CD14-positive monocyte (primary cell): ENCODE measurements at places on chromosomes 2 and 18. TPM values are rescaled to one million over a fixed set of nuclear protein-coding genes. Genes with fewer than 3 reads are reported as not detected.

The SGPP2 gene
- polyA plus RNA-seq = not detected

The RUFY4 gene
- 0.65 TPM for polyA plus RNA-seq

GRCh38 chr2:43152741-43153647 lies 73.4 kb downstream of the ZFP36L2 start:
- no peaks in the 10 kb centered on the region for H3K27me3 ChIP-seq
- no peak overlapping the region for H3K4me3 ChIP-seq
- no peaks in the 10 kb centered on the region for H3K36me3 ChIP-seq
- DNase-seq = no peak

The MAP2 gene
- polyA plus RNA-seq = not detected

- no peak overlapping the region for H3K27ac ChIP-seq
- H3K4me1 ChIP-seq = peaks cover 7% of the 10 kb centered on the region
- no peaks in the 10 kb centered on the region for H3K36me3 ChIP-seq
- H3K27me3 ChIP-seq = no peaks in the 10 kb centered on the region
- no peak for DNase-seq
These were observed 221.5 kb downstream of the SH3RF3 start for GRCh38 chr2:109350526-109350925.

- peaks cover 13% of the 10 kb centered on the region for H3K4me1 ChIP-seq
- no peak overlapping the region for H3K27ac ChIP-seq
- peaks cover 7% of the 10 kb centered on the region for H3K36me3 ChIP-seq
- H3K27me3 ChIP-seq = no peaks in the 10 kb centered on the region
- DNase-seq = no peak
These were observed 21.4 kb downstream of the MGAT4A start for GRCh38 chr2:98709535-98709934.

DNA sequence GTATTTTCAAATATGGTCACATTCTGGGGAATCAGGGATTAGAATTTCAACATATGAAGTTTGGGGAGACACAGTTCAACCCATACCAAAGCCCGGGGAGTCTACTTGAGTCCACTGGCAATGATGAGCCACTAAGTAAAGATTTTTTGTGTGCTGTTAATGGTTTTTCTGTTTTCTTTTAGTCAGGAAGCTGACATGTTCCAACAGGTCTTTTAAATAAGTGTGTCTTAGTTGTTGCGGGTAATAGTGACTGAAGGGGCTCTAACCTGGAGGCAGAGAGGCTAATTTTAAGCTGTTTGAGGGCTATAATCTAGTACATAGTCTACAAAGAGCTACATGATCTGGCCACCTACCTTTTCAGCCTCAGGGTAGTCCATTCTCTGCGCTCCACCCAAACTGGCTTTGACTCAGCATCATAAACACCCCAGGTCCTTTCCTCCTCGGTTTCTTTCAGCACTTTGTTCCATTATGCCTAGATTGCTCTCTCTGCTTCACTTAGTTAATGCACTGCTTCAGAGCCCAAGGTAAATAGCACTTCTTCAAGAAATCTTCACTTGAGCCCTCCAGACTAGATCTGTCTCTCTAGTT lies 17.6 kb upstream of the UBE2E3 start:
- no peak overlapping the region for H3K4me3 ChIP-seq
- no peaks in the 10 kb centered on the region for H3K4me1 ChIP-seq
- H3K36me3 ChIP-seq = no peaks in the 10 kb centered on the region
- H3K27ac ChIP-seq = no peak overlapping the region

The IL36G gene
- not detected in 2 replicates for polyA plus RNA-seq

- peaks cover 75% of the 10 kb centered on the region for H3K36me3 ChIP-seq
- no peaks in the 10 kb centered on the region for H3K27me3 ChIP-seq
- no peak overlapping the region for H3K27ac ChIP-seq
- no peaks in the 10 kb centered on the region for H3K4me1 ChIP-seq
These were observed 82.7 kb downstream of the ORC4 start for GRCh38 chr2:147937744-147938349.

GRCh38 chr2:75790814-75791467 lies 80.2 kb upstream of the GCFC2 start:
- no peak overlapping the region for H3K27ac ChIP-seq
- H3K36me3 ChIP-seq = no peaks in the 10 kb centered on the region
- DNase-seq = no peak
- no peaks in the 10 kb centered on the region for H3K4me1 ChIP-seq

GRCh38 chr2:207291625-207292252 lies 126.0 kb upstream of the KLF7 start:
- no peaks in the 10 kb centered on the region for H3K27me3 ChIP-seq
- no peaks in the 10 kb centered on the region for H3K36me3 ChIP-seq
- DNase-seq = no peak
- no peak overlapping the region for H3K27ac ChIP-seq
- no peaks in the 10 kb centered on the region for H3K4me1 ChIP-seq

The DAPL1 gene
- not detected for polyA plus RNA-seq

DNA sequence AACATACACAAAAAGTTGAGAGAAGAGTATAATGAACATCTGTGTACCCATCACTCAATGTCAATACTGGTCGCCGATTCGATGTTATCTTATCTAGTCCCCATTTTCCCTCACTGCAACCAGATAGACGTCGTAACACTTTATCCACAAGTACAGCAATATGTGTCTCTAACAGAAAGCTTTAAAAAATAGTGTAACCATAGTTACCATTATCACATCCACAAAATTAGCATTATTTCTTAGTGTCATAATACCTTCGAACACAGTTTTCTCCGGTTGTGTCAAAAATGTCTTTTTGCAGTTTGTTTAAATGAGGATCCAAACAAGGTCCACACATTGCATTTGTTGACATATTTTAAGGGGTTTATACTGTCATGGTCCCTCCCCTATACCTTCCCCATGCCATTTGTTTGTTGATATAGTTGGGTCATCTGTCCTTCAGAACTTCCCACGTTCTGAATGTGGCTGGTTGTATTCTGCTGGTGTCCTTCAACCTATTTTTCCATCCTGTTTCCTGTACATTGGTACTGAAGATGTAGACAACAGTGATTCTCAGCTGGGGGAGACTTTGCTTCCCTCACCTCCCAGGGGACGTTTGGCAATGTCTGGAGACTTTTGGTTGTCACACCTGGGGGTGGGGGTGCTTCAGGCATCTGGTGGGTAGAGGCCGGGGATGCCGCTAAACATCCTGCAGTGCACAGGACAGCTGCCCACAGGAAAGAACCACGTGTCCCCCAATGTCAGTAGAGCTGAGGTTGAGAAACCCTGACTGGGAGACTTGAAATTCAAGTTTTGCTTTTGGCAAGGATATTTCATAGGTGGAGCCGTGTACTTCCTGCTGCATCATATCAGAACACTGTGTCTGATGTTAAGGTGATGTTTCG lies 72.7 kb upstream of the SPRED2 start:
- no peaks in the 10 kb centered on the region for H3K4me1 ChIP-seq
- H3K27me3 ChIP-seq = no peaks in the 10 kb centered on the region
- no peak overlapping the region for H3K4me3 ChIP-seq
- DNase-seq = no peak

- peaks cover 27% of the 10 kb centered on the region for H3K27me3 ChIP-seq
- no peak overlapping the region for H3K4me3 ChIP-seq
- no peak overlapping the region for H3K27ac ChIP-seq
- DNase-seq = no peak
- H3K36me3 ChIP-seq = no peaks in the 10 kb centered on the region
These were observed 3.7 kb upstream of the LRP2 start for GRCh38 chr2:169366066-169366465.

- DNase-seq = no peak
- H3K4me3 ChIP-seq = no peak overlapping the region
- no peaks in the 10 kb centered on the region for H3K36me3 ChIP-seq
- H3K4me1 ChIP-seq = peaks cover 25% of the 10 kb centered on the region
These were observed 63.7 kb upstream of the POU3F3 start for GRCh38 chr2:104790100-104790811.

- no peaks in the 10 kb centered on the region for H3K4me1 ChIP-seq
- no peak overlapping the region for H3K27ac ChIP-seq
- H3K27me3 ChIP-seq = no peaks in the 10 kb centered on the region
- H3K36me3 ChIP-seq = no peaks in the 10 kb centered on the region
These were observed 281.1 kb upstream of the MGAT5 start for GRCh38 chr2:133972786-133973185.

- no peaks in the 10 kb centered on the region for H3K27me3 ChIP-seq
- no peak overlapping the region for H3K27ac ChIP-seq
- no peak overlapping the region for H3K4me3 ChIP-seq
- no peaks in the 10 kb centered on the region for H3K36me3 ChIP-seq
- no peak for DNase-seq
- no peaks in the 10 kb centered on the region for H3K4me1 ChIP-seq
These were observed 593.2 kb upstream of the ZNF804A start for GRCh38 chr2:184004948-184005672.

The MRO gene
- not detected for polyA plus RNA-seq

- H3K27ac ChIP-seq = no peak overlapping the region
- H3K4me3 ChIP-seq = no peak overlapping the region
- DNase-seq = no peak
- H3K27me3 ChIP-seq = no peaks in the 10 kb centered on the region
- H3K4me1 ChIP-seq = no peaks in the 10 kb centered on the region
These were observed 279.8 kb downstream of the RBM43 start for GRCh38 chr2:150981826-150982225.

GRCh38 chr2:69830045-69830905 lies 815 bp downstream of the GMCL1 start:
- H3K4me1 ChIP-seq = peaks cover 31% of the 10 kb centered on the region
- DNase-seq = peak; percentile 27
- no peak overlapping the region for H3K27ac ChIP-seq
- peak overlapping the region; percentile 70 for H3K4me3 ChIP-seq

DNA sequence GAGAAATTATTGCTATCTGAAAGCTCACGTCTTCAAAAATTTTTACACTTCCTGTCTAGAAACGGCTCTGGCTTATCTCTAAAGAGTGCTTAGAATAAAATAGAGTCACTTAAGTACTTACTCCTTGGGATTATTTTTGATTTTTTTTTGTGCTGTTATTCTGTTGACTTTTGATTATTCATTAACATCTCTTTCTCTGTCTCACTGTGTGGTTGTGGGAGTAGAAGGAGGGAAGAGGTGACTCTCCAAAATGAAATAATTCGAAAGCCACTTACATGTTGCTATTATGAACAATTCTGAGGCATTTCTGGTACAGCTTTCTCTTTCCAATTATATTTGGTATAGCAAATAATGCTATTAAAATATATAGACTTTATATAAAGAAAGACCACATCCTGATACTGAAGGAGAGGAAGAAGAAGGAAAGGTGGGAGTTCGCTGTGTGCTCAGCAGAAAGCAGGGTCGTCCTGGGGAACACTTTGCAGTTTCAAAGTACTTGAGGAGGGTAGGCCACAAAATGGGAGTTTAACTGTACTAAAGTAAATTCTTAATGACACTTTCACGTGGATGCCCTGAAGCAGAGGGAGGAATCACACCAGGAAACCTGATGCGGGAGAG lies 9.6 kb upstream of the MMADHC start:
- no peak overlapping the region for H3K27ac ChIP-seq
- H3K4me3 ChIP-seq = no peak overlapping the region
- peaks cover under 1% of the 10 kb centered on the region for H3K27me3 ChIP-seq

DNA sequence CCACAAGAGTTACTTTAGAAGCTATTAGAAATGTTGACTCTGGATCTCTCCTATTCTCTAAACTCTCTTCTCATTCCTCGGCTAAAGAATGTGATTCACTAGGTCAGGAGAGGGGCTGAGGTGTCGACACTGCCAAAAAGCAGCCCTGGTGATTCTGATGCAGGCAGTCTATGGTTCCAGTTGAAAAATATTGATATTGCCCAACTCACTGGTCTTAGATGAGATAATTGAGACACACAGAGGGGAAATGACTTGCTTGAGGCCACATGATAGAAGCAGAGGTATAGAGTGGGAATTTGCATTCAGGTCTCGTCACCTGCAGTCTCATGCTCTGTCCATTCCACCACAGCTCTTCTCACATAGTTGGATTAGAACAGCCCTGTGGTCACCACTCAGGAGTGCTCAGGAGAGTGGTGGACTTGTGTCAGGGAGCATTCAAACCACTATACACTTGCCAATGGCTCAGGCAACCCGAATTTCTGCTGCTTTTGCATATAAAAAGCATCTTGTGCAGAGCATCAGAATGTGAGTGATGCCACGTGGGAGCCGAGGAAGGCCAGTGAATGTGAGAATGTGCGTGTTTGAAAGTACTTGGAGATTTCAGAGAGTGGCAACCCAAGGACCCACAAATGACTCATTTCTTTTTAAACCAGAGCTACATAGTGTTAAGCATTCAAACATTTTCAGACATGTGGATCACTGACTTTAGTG lies 65.1 kb upstream of the CTLA4 start:
- peak; percentile 75 for DNase-seq
- no peak overlapping the region for H3K4me3 ChIP-seq
- H3K27ac ChIP-seq = no peak overlapping the region
- H3K27me3 ChIP-seq = no peaks in the 10 kb centered on the region

DNA sequence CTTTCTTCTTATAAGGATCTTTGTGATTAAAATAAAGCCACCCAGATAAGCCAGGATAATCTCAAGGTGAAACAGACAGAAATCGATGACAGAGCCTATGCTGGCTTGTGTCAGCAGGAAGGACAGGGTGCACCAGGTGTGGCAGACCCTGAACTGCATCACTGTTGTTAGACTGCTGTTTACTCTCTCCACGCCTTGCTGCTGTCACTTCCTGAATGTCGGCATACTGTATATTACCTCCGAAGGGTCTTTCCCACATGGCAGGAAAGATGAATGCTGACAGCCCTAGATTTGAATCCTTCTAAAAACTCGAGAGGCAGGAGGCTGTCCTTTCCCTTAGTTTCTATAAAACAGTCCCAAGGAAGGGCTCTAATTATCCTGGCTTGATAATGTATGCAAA lies 18.9 kb upstream of the TMEM163 start:
- no peak overlapping the region for H3K4me3 ChIP-seq
- H3K27me3 ChIP-seq = no peaks in the 10 kb centered on the region
- H3K27ac ChIP-seq = no peak overlapping the region
- DNase-seq = peak; percentile 33

DNA sequence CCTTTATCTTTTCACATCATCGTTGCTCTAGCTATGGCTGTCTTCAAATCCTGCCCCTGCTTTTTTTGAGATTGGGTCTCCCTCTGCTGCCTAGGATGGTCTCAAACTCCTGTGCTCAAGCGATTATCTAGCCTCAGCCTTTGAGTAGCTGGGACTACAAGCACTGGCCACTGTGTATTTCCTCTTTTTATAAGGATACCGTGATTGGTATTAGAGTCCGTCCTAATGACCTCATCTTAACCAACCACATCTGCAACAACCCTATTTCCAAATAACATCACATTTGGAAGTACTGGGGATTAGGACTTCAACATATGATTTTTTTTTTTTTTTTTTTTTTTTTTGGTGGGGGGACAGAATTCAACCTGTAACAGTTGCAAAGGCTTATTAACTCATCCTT lies 9.1 kb downstream of the RESP18 start:
- H3K27ac ChIP-seq = no peak overlapping the region
- H3K4me1 ChIP-seq = no peaks in the 10 kb centered on the region
- H3K27me3 ChIP-seq = peaks cover 8% of the 10 kb centered on the region
- H3K36me3 ChIP-seq = no peaks in the 10 kb centered on the region
- no peak overlapping the region for H3K4me3 ChIP-seq
- no peak for DNase-seq

The CDH7 gene
- not detected in 2 replicates for polyA plus RNA-seq

GRCh38 chr18:32355896-32356295 lies 114.8 kb downstream of the GAREM1 start:
- H3K27ac ChIP-seq = no peak overlapping the region
- H3K36me3 ChIP-seq = no peaks in the 10 kb centered on the region
- DNase-seq = no peak
- H3K27me3 ChIP-seq = no peaks in the 10 kb centered on the region
- H3K4me3 ChIP-seq = no peak overlapping the region

The ATP8B1 gene
- polyA plus RNA-seq = 0.03 TPM in 1 of 2 replicates, not detected in the other
